ENCODE measurements at places on chromosomes 11 and 22.

DNA sequence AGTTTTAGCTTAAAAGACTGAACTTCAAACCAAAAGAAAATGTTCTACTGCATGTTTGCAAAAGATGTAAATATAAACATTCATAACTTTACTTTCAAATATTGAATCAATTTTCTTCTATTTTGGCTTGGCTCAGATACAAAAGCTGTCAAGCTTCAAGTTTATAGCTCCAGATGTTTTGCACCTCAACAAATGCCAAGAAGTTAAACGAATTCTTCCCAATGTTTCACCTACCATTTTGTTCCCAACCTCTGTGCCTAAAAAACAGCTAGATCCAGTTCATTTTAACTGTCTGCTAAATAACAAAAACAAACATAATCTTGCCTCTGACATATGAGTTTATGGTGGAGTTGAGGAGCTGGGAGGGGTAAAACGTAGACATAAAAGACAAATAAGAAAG, 76.5 kb downstream of the RAB30 start:
- no peak for DNase-seq

DNA sequence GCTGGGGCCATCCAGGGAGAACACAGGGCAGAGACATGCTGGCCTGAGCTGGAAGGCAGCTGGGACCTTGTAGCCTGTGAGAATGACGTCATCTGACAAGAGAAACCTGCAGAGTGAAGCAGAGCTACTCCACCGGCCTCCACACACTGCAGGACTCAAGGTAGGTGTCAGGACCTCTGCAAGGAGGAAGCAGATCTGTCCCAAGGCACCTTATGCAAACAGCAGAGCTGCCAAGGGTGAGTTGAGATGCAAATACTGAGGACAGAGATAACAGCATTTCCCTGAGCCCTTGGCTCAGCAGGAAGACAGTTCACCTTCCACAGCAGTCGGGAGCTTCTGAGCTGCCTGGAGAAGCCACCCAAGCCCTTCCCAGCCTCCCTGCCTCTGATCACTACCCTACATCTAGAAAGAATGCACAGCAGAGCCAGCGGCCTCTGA, 51.9 kb upstream of the IGSF9B start:
- no peak for DNase-seq

GRCh38 chr11:65422633-65423515, at the start of gene NEAT1:
Gene NEAT1, plus strand, starts transcription at chr11:65422798.
- DNase-seq = peak; percentile 88

- DNase-seq = no peak
Measured at GRCh38 chr22:23847310-23847920, 8.6 kb upstream of the DERL3 start.

DNA sequence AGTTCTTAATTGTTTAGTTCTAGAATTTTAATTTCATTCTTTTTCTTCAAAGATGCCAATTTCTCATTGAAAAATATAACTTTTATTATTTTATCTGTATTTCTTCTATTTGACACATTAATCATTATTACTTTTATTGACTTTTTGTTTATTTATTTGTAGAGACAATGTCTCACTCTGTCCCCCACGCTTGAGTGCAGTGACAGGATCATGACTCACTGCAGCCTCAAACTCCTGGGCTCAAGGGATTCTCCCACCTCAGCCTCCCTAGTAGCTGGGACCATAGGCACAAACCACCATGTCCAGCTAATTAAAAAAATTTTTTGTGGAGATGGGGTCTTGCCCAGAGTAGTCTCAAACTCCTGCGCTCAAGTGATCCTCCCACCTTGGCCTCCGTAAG, 30.3 kb upstream of the FBLN1 start:
- DNase-seq = no peak

DNA sequence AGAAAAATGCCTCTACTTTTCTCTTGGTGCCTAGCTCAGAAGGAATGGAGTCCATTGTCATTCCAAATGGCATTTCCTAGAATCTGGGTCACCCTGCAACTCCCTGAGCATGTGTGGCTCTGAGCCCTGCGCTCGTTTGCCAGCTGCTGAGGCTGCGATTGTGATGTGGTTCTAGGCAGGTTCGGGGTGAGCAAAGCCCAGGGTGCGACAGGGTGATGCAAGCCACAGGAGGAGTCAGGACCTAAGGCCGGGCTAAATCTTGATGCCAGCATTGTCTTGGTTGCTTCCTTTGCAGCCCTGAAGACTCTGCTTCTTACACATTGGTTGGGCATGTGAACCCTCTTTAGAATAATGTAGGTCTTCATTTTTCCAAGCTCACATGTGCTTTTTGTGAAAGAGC, 131.0 kb downstream of the MORC2 start:
- DNase-seq = no peak

DNA sequence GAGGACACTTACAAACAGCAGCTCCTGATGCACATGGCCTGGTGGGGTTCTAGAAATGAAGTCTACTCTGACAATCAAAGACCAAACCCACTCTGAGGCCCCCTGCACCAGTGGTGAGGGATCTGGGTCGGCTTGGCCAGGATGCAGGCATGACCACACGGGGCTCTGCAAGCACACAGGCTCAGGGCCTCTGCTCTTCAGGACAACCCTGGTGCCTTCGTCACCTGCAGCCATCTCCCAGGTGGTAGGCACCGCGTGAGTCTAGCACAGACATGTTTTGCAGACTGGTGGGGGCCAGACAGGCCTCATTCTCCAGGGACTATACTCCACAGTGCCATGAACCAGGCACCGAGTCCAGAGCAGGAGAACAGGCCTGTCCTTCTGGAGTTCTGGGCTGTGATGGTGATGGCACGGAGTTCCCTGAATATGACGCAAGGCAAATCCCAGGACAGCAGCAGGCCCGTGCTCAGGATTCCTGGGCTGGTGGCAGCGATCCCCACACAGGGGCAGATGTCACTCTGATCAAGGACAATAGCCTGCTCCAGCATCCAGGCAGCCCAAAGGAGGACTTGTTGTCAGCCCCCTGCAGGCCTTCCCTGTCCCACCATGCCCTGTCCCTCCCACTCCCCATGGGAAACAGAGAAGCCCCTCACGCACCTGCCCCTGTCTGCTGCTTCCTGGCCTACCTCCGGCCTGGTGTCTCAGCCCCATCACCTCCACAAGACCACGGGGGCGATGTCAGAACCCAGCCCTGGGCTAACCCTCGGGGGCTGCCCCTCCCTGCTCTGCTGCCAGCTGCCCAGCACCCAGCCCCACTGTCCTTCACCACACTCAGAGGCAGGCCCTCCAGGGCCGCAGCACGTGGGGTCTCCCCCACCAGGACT, 36.1 kb downstream of the GNB1L start:
- no peak for DNase-seq

GRCh38 chr22:43168471-43169309, 17.3 kb downstream of the TSPO start:
- DNase-seq = no peak

GRCh38 chr11:114228435-114229411, 67.5 kb upstream of the NNMT start:
- DNase-seq = no peak

DNA sequence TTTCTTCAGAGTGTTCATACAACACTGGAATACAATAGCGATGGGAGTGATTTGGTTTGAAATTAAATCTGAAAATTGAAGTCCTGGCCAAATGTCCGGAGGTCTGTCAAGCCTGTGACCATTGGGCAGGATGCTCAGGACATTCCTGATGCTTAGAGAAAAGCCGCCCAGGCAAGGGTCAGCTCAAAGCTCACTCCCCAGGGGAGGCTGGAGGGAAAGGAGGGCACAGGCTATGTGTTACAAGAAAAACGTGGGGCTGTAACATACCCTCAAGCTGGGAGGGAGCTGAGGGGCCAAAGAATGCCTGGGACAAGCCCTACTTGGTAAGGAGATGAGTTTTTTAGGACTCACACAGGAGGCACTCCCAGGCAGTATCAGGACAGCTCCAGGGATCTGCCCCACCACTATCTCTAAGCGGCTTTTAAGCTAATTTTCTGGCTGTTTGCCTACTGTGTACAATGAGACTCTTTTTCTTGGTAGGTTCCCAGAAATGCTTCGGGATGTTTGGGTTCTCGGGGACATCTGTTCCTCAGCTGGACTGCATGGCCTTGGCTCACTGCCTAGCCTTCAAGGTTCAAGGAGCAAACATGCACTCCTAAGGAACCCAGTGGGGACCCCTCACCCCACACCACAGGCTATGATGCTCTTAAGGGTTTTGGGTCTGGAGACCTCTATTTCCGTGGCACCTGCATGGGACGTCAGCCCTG, 500.1 kb downstream of the BRD1 start:
- DNase-seq = no peak

DNA sequence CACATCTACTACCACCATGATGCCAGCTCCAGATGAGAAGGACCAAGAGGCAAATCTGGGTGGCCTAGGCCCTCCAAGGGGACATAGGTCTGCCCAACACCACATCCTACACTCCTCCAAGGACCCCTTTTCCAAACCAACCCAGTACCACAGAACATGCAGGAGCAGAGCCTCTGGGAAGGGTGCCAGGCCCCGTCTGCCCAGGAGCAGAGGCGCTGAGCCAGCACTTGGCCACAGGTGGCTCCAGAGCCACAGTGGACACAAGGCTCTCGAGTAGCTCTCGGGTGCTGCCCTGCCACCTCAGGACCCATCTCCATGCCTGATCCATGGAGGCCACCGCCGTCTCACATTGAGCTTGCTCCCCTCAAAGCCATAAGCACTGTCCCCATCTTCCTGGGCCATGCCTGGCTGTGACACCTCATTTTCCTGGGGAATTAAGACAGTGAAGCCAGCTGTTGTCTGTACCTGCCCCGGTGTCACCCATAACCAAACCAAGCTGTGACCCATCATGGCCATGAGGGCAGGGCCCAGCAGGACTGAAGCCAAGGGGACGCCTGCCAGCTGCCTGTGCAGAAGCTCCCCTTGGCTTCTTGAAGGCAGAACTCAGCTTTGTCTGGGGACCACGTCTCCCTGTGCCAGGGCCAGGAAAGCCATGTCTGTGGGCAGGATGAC, 7.4 kb downstream of the MOB2 start:
- DNase-seq = no peak

GRCh38 chr11:8219257-8220021, 44.2 kb downstream of the LMO1 start:
- no peak for DNase-seq

GRCh38 chr11:62124186-62125113, 639 bp downstream of the INCENP start:
- DNase-seq = no peak

DNA sequence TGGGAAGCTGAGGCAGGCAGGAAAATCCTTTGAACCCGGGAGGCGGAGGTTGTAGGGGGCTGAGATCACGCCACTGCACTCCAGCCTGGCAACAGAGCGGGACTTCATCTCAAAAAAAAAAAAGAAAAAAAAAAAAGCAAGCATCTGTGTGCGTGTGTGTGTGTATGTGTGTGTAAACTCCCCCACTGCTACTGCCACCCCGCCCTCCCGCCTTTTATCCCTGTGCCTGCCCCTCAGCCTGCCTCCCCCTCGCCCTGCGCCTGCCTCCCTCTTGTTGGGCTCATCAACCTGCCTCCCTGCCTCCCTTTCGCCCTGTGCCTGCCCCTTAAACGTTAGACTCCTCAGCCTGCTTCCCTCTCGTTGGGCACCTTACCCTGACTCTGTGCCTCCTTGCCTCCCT, 18.0 kb downstream of the TMEM258 start:
- DNase-seq = no peak

- DNase-seq = no peak
Measured at GRCh38 chr11:66604155-66604554, 11.2 kb downstream of the CCS start.

- no peak for DNase-seq
Measured at GRCh38 chr11:102915044-102915375, 40.2 kb upstream of the MMP12 start.

DNA sequence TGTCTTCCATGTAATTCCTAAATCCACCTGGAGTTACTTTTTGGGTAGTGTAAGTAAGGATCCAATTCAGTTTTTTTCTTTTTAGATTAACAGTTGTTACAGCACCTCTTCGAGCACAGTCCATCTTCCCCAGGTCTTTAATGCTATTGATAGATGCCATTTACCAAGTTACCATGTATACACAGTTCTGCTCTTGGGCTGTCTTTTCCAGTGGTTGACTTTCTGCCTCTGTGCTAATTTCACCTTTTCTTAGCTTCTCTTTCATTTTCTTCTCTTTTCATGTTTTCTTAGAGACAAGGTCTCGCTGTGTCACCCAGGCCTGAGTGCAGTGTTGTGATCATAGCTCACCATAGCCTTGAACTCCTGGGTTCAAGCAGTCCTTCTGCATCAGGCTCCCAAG, 12.0 kb downstream of the ATXN10 start:
- DNase-seq = no peak

- DNase-seq = no peak
Measured at GRCh38 chr11:64347193-64347867, 7.3 kb downstream of the CCDC88B start.

DNA sequence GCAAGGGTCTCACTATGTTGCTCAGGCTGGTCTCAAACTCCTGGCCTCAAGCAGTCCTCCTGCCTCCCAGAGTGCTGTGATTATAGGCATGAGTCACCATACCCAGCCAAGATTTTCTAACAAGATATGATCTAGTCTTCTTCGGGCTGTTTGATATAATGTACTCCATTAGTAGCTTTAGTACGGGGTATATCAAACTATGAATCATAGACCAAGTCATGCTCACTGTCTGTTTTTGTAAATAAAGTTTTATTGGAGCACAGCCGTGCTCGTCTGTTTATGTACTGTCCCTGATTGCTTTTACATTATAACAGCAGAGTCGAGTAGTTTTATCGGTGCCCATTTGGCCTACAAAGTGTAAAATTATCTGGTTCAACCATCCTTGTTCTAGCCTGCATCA, 43.9 kb upstream of the GRIK4 start:
- DNase-seq = no peak

DNA sequence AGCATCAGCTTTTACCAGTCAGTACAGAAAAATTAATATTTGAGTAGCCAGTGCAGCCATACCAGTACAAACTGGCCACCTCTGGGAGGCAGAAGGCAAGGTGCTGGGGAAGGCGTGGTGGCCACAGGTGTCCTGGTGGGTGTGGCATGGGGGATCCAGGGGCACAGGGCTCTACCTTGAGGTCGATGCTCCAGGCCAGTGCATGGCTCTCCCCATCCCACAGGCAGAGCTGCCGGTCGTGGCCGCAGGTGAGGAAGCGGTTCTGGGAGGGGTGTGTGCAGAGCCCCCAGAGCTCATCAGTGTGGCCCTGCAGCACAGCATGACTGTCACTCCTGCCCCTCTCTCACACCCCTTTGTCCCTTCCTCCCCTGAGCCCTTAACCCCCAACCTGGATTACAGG, 3.8 kb upstream of the MTA2 start:
- DNase-seq = no peak

All from stimulated activated CD8-positive, alpha-beta memory T cell treated with anti-CD3 and anti-CD28 coated beads, Interleukin-7, amount 100 ng/mL, for 48 hours (primary cell).